Osteoblast (primary cell): ENCODE measurements at places on chromosomes 6 and 20.

GRCh38 chr6:151025076-151025475 is 159.6 kb downstream of the MTHFD1L start:
- DNase-seq = no peak

DNA sequence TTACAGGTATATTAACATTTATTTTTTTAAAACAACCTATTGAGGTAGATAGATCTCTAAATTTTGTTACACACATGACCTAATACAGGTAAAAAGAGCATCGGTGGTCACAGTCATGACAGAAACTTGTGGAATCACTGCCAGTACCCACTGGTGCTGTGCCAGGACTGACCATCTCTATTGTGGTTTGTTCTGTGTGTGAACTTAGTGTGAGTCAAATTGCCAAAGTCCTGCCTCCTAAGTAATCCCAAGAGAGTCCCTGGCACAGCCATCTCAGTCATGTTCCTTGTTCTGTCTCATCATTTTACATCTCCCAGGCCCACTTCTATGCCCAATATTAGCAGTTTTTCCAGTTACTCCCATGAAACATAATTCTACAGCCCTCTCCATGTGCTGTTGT is 21.4 kb downstream of the GSTA2 start:
- DNase-seq = no peak

DNA sequence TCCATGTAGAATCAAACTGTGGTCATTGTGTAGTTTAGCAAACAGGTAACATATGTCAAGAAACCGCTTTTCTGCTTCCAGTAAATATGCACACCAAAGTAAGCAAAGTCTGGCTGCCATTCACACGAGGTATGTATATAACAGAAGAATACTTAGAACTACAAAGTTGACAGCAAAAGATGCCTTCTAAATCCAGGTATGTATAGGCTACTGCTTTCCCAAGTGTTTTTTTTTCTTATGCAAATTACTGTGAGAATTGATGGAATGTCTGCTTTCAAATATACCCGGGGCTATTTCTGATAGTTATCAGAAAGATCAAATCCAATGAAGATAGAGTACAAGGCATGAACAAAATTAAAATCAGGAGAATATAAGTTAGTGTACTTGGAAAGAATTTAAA is 229.2 kb downstream of the HACE1 start:
- no peak for DNase-seq

DNA sequence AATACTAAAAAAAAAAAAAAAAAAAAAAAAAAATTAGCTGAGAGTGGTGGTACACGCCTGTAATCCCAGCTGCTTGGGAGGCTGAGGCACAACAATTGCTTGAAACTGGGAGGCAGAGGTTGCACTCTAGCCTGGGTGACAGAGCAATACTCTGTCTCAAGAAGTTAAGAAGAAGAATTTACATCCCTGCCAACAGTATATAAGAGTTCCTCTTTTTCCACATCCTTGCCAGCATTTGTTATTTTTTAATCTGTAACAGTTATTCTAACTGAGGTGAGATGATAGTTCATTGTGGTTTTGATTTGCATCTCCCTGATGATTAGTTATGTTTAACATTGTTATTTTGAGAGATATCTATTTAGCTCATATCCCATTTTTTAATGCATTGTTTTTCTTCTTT is 20.3 kb upstream of the DYNLRB1 start:
- DNase-seq = no peak

GRCh38 chr6:93727447-93727846 is 308.1 kb upstream of the EPHA7 start:
- no peak for DNase-seq

DNA sequence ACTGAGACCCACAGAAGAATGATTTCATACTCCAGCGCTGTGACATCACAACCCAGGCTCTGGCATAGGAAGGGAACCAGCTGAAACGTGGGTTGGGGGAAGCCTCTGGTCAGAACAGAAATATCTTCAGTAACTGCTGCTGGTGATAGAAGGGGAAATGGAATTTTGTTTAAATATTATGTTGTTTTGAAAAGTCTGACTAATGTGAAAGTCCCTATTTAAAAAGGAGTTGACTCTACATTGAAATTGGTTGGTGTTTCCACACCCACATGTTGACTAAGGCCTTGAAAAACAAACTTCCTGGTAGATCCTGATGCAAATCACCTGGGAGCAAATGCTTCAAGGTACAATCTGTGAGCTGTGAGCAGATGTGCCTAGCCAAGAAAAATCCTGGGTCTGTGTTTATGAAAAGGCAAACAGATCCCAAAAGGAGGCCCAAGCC is 24.5 kb upstream of the TCP11 start:
- no peak for DNase-seq

GRCh38 chr6:143206550-143206949 is 145.9 kb downstream of the AIG1 start:
- DNase-seq = no peak

- no peak for DNase-seq
Measured at GRCh38 chr6:132067286-132067685, 116.1 kb upstream of the CCN2 start.

DNA sequence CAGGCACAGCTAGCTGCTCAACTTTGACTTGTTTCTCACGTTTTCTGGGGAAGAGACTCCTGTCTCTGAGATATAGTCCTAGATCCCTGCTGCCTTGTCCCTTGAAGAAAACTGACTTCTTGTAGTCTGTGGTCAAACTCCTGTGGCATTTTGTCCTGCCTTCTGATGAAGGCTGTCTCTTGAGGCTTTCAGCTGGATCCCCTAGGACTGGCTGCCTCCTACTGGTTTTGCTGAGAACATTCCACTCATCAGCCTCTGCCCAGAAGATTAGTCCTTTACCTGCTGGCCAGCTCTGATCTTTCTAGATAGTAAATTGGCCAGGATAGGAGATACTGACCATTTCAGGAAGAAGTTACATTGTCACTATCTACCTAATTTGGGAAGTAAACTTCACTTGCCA is 71.9 kb upstream of the CNR1 start:
- peak; percentile 10 for DNase-seq

- DNase-seq = peak; percentile 50
Measured at GRCh38 chr6:148183776-148184175, 158.9 kb upstream of the SASH1 start.

DNA sequence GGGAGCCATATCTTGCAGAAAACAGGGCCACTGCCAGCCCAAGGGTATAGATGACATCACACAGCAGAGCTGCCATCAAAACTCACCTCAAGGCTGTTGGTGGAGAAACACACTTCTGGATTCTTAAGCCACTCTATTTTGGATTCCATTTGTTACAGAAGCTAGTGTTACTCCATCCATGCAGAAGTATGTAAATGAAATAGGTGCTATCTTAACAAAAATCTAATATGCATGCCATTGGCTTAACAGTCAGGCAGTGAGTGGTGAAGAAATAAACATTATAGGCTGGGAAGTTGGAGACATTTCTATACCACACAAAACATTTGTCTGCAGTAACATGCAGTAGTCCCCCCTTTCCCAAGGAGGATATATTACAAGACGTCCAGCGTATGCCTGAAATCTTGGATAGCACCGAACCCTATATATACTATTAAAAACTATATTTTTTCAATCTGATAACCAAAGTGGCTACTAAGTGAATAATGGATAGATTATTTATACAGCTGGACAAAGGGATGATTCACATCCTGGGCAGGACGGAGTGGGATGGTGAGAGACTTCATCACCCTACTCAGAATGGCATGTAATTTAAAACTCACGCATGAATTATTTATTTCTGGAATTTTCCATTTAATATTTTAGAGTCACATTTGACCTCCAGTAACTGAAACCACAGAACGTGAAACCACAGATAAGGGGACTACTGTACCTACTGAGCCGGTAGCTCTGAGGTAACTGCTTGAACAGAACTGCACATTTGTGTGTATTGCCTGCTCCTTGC is 160.0 kb upstream of the PLN start:
- DNase-seq = no peak

GRCh38 chr20:58719971-58720371 is 27.4 kb downstream of the NPEPL1 start:
- DNase-seq = no peak

- DNase-seq = no peak
Measured at GRCh38 chr6:94401311-94401710, 982.0 kb upstream of the EPHA7 start.

GRCh38 chr6:100453701-100454521 is 10.8 kb downstream of the SIM1 start:
- DNase-seq = peak; percentile 59

- DNase-seq = no peak
Measured at GRCh38 chr20:55761100-55761499, 244.2 kb downstream of the CBLN4 start.

DNA sequence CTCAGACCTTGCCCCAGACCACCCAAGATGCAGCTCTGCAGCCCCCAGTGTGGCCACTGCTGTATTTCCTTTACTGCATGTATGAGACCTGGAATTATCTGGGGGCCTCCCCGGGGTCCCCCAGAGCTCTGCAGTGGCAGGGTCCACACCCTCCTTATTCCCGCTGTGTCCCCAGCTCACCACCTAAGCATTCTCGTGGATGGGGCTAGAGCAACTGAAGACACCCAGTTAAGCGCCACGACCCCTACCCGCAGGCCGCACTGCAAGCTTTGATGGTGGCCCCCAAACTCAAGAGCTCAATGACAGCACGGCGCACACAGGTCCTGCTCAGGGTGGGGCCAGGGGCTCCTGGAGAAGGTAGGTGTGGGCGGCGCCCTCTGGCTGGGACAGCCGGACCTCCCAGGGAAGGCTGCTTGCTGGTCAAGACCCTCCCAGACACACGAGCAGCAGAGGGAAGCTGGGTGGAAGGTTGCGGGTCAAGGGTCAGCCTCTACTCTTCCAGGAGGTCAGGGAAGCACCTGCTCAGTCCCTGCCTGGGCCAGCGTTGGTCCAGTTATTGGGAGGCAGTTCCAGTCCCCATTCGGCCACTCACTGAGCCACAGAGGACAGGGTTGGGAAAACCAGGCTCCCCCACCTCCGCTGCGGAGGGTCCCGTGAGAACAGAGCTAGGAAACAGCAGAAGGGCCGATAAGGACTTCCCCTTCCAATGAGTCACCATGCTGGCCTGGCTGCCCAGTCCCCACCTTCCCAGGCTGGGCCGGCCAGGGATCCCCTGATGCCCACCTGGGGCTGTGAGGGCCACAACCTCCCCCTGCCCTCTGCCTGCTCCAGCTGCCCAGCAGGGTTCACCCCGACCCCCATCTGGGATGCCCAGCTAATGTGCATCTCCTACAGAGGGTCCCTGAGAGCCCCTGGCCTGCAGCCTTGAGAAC is 2.9 kb downstream of the LAMA5 start:
- DNase-seq = peak; percentile 93

DNA sequence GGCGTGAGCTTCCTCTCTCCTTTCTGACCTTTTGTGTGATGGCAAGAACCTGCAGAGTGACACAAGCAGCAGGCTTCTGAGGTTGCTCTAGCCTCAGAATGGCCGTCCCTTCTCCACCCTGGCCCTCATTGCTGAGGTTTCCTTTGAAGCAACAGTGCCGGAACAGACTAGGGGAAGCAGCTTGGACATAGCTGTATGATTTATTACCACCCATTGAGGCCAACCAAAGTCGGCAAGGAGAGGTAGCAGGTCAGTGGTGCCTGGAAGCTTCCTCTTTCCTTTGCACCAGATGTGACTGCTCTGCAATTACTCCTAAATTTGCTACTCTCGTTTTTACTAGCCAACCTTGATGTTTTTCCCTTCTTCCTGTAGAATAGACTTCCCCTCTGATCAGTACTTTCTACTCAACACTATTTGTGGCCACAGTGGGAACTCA is 31.4 kb downstream of the PTPN1 start:
- DNase-seq = no peak

- no peak for DNase-seq
Measured at GRCh38 chr20:16919841-16920240, 171.7 kb downstream of the OTOR start.
